ENCODE measurements at places on chromosomes 2 and 18.

- DNase-seq, result no peak
Measured at GRCh38 chr18:51754566-51754965, 557.1 kb upstream of the MEX3C start.

GRCh38 chr2:70580352-70580751 lies 26.7 kb upstream of the TGFA start:
- DNase-seq, result no peak

GRCh38 chr2:218021536-218022071 lies 18.8 kb upstream of the TNS1 start:
- DNase-seq, result no peak

- no peak for DNase-seq
Measured at GRCh38 chr2:131032393-131032836, 60.8 kb downstream of the FAM168B start.

DNA sequence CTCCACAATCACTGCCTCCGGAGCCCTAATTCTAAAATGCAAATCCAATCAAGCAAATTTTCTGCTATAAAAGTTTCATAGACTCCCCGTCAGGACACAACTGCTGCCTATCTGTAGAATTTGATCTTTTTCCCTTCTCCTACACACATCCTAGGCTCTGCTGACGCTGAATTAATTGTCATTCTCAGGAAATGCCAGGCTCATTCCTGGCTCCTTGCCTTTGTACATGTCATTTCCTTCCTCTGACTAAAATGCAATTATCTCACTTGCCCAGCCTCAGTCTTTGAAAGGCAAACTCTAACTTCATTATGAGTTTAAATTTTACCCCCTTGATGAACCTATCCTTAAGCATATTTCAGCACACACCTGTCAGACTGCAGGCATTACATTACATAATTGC lies 844.9 kb upstream of the CRIM1 start:
- DNase-seq, result no peak

DNA sequence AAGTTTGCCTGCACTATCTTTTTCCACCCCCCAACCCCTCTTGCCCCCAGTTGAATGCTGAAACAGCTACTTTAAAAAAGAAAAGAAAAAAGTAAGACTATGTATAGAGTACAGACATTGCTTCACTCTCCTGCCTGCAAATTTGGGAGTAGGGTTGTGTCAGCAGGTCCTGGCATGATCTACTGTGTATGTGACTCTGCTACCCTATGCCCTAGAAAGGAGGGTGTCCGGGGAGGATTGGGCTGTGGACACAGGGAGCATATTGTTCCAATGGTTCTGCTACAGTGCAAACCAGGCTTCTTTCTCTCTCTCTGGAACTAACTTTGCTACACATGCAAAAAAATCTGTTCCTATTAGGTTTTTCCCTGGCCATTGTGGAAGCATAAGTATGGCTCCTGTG lies 9.9 kb upstream of the ZEB2 start:
- DNase-seq, result no peak

DNA sequence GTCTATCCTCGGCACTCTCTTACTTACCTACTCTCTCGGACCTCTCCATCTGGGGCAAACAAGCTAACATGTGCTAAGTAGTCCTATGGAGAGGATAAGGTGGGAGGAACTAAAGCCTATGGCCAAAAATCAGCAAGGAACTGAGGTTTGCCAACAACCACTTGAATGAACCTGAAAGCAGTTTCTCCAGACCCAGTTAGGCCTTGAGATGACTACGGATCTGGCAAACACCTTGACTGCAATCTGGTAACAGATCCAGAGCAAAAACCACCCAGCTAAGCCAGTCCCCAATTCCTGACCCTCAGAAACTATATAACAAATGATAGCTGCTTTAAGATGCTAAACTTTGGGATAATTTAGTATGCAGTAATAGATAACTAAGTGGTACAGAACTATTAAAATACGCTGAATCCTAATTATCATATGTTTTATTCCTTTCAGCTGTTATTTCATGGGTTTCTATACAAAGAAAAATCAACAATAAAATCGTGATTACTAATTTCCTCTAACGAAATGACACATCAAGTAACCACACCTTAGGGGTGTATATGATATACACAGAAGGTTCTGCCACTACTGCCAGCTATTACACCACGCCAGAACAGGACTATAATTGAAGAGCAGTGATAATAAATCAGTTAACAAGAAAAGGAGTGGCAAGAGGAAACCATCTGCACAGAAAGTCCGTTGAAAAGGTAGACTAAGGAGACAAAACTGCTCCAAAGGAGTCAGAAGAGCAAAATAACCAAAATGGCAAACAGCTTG lies 3.2 kb downstream of the FARSB start:
- DNase-seq, result no peak

- DNase-seq, result no peak
Measured at GRCh38 chr2:24115057-24115456, 8.1 kb downstream of the PFN4 start.

DNA sequence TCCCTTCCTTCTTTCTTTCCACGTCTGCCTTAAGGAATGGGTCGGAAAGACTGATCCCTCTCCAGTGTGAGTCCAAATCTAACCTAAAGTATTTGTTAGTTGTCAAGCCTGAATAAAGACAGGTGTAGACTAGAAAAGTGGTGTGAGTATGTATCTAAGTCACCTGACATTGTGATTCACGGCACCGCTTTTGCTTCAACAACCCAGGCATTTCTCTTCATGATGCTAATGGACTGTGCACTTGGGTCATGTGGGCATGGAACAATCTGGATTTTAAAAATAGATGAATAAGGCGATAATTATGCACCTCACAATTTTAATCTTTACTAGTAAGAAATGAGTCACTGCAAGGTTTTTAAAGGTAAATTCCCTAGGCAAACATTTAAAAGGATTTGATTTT lies 107.5 kb downstream of the LIPG start:
- DNase-seq, result no peak

- no peak for DNase-seq
Measured at GRCh38 chr2:43084699-43085091, 141.7 kb downstream of the ZFP36L2 start.

GRCh38 chr2:235183786-235184185 lies 232.0 kb downstream of the SH3BP4 start:
- no peak for DNase-seq

DNA sequence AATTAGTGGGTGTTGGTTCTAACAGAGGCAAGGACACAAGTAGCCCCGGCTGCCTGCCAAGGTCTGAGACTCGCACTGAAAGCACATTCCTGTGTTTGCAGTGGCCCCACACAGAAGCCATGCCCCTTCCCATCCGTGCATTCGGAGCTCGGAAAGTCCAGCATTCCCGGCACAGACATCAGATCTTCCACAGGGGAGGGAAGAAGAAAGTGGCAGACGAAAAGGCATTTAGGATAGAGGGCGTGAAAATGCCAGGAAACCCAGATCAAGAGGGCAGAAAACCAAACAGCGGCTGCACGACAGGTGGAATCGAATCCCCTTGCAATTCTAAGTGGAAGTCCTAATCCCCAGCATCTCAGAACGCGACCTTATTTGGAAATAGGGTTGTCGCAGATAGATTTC lies 105.5 kb upstream of the ASB18 start:
- DNase-seq, result no peak
